ENCODE measurements at places on chromosomes 5 and 9.
A peak's percentile ranks its signal among the peaks of the same experiment; 100 is the strongest.

- DNase-seq, result no peak
These were observed 91.4 kb downstream of the ADAMTS16 start for GRCh38 chr5:5231576-5231975.

- no peak for DNase-seq
These were observed 590.7 kb downstream of the RAB3C start for GRCh38 chr5:59173578-59173977.

DNA sequence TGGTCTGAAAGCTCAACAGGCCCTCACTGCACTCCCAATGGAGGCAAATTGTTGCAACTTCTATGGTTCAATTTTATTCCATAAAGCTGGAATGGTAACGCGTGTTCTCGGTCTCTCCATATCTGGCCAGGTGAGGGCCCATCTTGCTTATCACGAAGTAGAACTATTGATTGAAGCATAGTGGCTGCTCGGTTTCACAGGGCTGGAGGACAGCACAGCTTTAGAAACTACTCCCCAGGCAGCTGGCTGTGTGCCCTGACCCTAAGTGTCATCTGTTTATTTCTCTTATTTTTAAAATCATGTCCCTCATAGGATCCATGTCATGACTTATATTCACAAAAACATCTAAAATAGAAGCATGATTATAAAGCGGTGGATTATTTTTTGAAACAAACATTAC lies 223.4 kb downstream of the NPR3 start:
- DNase-seq, result no peak

DNA sequence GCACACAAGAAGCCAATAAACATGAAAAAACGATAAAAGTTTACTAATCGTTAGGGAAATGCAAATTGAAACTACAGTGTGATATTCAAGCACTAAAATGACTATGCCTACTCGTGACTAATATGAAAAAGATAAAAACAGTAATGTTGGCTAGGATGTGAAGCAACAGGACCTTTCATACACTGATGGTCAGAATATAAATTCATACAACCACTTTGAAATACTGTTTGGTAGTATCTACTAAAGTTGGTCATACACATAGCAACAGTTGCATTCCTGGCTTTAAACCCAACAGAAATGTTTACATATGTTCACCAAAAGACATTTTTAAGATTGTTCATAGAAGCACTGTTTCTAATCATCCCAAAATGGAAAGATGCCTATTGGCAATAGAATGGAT lies 24.3 kb downstream of the FBXO38 start:
- no peak for DNase-seq

DNA sequence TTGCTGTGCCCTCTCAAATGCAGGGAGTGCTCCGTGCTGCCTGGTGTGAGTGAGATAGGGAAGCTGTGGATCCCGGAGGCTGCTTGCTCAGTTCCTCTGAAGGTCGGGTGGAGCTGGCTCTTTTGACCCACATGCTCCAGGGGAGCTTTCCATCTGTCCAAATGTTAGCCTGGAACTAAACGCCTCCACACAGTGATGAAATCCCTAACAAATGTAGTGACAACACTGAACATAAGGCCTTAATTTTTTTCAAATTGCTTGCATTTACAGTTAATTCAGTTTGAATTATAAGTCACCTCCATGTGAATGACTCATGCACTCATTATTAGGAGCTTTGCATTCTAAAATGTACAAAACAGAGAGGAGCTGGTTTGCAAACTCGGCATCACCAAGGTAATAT lies 27.0 kb downstream of the PRDM6 start:
- DNase-seq, result peak; percentile 68

GRCh38 chr9:81530310-81530810 lies 159.0 kb downstream of the TLE1 start:
- no peak for DNase-seq

DNA sequence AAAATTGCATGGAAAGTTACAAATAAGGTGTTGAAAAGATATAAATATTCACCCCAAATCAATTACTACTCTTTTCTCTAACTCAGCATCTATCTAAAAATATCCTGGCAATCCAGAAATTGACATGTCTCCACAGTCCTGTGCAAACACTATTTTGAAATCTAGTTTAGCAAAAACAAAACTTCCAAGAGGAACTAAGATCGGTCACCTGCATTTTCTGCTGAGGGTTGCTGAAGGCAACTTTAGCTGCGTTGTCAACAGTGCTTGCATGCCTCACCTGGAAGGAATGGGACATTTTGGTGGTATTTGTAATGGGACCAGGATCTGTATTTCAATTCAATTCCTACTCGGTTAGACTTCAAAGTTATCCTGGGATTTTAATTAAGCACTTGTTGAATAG lies 398.3 kb downstream of the NTRK2 start:
- DNase-seq, result no peak

GRCh38 chr9:89661956-89662717 lies 57.3 kb downstream of the GADD45G start:
- peak; percentile 94 for DNase-seq

DNA sequence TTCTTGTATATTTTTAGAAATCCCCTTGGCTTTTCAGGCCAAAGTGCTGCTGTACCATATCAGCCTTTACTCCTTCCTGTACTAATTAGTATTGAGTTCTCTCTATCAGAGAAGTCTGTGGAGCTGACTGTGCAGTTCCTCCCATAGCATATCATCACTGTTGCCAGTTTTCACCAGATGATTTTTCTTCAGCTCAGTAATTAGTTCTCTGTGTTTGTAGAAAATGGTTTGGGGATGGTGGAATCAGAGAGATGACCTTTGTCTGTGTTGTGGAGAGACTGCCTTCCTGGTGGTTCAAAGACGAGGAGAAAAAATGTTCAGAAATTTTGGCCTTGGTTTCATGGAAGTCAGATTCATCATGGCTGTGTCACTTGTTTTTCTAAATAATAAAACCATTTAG lies 227.5 kb upstream of the ACTBL2 start:
- DNase-seq, result no peak

- DNase-seq, result peak; percentile 41
These were observed 2.1 kb downstream of the TLN1 start for GRCh38 chr9:35729700-35730485.

GRCh38 chr5:82356021-82356420 lies 77.9 kb upstream of the RPS23 start:
- DNase-seq, result no peak

DNA sequence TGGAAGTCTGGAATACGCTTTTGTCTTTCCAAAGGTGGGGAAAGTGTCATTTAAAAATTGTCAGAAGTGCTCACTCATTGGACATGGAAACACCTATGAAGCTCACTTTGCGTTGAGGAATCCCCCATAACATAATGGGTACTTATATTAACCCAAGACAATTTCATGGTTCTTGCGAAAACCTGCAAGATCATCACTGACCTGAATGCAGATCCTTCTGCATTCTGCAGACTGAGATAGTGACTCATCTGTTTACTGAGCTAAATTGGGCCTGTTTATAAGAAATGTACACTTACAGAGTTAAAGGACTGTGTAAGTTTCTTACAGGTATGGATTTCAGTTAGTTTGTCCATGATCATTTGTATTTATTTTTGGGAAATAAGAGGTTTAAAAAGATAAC lies 153.0 kb downstream of the HMHB1 start:
- no peak for DNase-seq

DNA sequence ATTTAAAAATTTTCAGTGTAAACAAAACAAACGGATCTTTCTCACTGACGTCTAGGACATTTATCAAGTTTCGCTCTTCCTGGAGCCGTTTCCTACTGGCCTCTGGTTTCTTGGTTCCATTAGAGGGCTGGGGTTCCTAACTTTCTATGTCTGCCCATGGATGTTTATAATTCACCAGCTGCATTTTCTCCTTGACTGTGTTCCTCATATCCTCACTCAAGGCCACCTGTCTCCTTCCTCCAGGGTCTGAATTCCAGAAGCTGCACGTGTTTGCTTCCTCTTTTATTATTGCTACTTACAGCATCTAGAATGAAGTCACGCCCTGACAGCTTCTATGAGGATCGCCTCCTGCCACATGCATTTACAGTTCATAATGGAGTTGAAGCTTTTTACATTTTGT lies 74.1 kb upstream of the BASP1 start:
- DNase-seq, result no peak

DNA sequence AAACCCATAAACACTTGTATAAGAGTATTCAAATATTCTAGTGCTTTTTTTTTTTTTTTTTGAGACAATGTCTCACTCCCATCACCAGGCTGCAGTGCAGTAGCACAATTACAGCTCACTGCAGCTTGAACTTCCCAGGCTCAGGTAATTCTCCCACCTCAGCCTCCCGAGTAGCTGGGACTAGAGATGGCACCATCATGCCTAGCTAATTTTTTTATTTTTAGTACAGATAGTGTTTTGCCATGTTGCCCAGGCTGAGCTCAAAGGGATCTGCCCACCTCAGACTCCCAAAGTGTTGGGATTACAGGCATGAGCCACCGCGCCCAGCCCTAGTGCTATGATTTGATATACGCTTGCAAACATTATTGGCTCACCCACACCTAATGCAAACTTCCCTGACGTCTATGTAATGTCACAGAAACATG lies 11.8 kb downstream of the IL6ST start:
- DNase-seq, result no peak

- no peak for DNase-seq
These were observed 41.3 kb downstream of the LRSAM1 start for GRCh38 chr9:127492616-127493015.

DNA sequence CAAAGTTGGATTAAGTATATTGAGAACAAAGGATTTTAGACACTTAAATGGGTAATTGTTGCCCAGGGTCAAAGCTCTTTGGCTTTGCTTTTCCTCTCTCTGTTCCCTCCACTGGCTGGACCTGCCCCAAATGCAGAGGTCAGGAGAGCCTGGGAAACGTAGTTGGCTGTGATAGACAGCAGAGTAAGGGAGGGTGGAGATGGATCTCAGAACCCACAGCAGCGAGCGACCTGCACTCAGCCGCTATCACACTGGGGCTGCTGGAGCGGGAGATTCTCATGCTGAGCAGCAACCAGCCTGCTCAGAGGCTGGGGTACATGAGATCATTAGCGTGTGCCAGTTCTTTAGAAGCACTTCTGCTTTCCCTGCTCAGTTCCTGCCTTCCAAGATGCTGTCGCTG lies 71.8 kb upstream of the TTC23L start:
- DNase-seq, result no peak

DNA sequence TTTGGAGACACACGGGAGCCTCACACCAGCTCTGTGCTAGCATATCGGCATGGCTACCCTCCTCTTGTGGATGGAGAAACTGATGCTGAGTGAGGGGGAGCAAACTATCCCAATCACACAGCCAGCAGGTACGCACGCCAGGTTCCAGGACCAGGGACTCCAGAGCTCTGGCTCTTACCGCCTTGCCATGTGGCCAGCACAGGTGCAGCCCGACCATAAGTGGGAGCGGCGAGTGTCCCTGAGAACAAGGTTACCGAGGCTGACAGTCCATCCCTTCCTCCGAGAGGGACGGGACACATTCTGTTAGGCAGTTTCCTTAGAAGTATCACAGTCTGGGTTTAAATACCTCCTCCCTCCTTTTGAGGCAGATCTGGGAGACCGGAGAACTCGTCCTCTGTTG lies 86.0 kb downstream of the PAX5 start:
- DNase-seq, result no peak

DNA sequence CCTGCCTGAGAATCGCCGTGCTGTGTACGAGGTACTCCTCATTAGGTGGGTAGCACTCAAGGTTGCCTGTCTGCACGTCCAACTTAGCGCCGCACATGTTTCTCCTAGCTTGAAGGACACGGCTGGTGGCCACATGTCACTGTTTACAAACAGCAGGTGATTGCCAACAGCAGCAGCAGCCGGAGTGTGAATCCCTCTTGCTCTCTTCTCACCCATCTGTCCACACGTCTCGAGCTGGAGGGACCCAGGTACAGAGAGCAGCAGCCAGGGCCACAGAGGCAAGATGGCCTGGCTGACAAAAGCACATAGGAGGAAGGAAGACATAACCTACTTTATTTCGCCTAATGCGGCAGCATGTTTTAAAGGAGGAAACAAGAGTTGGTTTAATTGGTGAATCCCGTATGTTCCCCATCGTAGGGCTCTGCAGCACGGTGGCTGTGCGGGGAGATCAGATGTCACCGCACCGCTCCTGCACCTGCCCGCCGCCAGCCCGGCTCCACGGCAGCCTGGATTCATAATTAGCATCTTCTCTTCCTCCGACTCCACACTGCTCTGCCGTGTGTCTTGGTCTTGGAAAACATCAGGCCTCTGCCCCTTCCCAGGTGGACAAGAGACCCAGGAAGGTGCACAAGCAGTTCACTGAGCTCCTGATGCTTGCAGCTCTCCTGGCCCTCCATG lies 201.6 kb upstream of the IRX1 start:
- DNase-seq, result no peak

DNA sequence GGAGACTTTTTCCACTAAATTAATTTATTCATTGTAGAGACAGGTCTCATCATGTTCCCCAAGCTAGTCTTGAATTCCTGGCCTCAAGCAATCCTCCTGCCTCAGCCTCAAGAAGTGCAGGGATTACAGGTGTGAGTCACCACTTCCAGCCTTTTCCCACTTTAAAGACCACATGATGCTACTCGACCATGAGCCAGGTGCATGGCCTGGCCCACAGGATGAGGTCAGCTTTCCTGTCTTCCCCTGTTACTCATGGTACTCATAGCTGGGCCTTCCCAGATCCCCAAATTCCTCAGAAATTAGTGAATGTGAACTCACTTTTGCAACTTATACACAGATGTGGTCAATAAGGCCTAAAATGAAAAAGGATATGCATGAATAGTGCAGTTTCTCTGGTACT lies 395.9 kb downstream of the SEMA5A start:
- no peak for DNase-seq

DNA sequence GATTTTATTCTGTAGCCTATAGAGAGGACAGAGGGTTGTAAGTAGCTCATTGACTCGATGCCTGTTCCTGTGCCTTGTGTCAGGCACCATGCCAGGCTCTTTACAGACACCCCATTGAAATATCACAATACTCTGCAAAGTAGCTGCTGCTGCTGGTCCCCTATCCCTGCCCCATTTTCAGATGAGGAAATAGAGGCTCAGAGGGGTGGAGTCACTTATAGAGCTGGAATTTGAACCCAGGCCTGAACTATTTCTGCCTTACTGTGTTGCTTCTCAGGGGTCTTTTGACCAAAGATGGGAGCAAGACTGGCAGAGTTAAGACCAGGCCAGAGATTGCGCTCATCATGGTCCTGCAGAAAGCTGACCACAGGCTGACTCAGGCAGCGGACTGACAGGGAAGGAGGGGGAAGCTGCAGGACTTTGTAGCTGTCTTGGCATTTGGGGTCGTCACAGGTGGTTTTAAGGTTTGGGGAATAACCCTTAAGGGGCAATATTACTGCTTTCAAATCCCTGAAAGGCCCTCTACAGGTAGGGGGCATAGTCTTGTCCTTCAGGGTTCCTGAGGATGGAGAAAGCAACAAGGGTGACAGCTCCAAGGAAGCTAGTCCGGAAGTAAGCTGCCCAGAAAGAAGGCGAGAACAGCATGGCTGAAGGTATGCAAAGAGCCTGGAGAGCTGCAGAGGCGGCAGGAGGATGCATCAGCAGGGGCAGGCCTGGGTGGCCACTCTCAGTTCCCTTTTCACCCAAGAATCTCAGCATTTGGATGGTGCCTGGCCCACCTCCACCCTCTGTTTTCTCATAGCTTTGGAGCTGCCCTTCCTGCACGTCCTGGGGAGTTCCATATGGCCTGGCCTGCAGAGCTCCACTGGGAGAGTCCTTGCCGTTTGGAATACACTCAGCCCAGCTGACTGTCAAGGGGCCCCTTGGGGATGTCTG lies 18.3 kb upstream of the NDST1 start:
- no peak for DNase-seq

GRCh38 chr9:3271157-3271556 lies 254.6 kb downstream of the RFX3 start:
- no peak for DNase-seq

GRCh38 chr9:73080110-73080694 lies 71.5 kb upstream of the ANXA1 start:
- DNase-seq, result no peak

GRCh38 chr5:113268232-113268631 lies 166.6 kb downstream of the TSSK1B start:
- no peak for DNase-seq
